Placental pericyte (primary cell): ENCODE measurements at places on chromosomes 5 and 9. TPM values are rescaled to one million over a fixed set of nuclear protein-coding genes. Genes with fewer than 3 reads are reported as not detected.

Gene SHOC1
- total RNA-seq, result under 0.01 and 0.14 TPM in 2 replicates

Gene RNF224
- not detected in 2 replicates for total RNA-seq

Gene GABRA6
- total RNA-seq, result 0.29 TPM in 1 of 2 replicates, not detected in the other

Gene PCDHGA4
- 5.0 and 6.1 TPM in 2 replicates for total RNA-seq

Gene RLN1
- total RNA-seq, result not detected in 2 replicates

Gene FLT4
- under 0.01 and 0.43 TPM in 2 replicates for total RNA-seq

Gene TMCO6
- total RNA-seq, result 12.9 and 24.5 TPM in 2 replicates

Gene SLC2A8
- 4.3 and 5.0 TPM in 2 replicates for total RNA-seq

Gene KCNV2
- total RNA-seq, result not detected in 2 replicates

Gene CDKN2B
- total RNA-seq, result 77.2 and 97.2 TPM in 2 replicates

Gene CORO2A
- 0.44 and 1.1 TPM in 2 replicates for total RNA-seq

Gene SYK
- total RNA-seq, result under 0.01 TPM in 1 of 2 replicates, not detected in the other

Gene NAA35
- 26.0 and 28.3 TPM in 2 replicates for total RNA-seq

Gene SELENOP
- total RNA-seq, result 4.7 and 10.9 TPM in 2 replicates

Gene ZFP37
- total RNA-seq, result 1.1 and 2.1 TPM in 2 replicates

Gene CCNI2
- total RNA-seq, result not detected in 2 replicates
